Left lung (tissue), 14 donors: ENCODE measurements at places on chromosomes 4 and X. TPM values are rescaled to one million over a fixed set of nuclear protein-coding genes. Genes with fewer than 3 reads are reported as not detected.
A peak's percentile ranks its signal among the peaks of the same experiment; 100 is the strongest.

CXCL1 gene
- 2.1 TPM for polyA plus RNA-seq

UGT2A1 gene
- polyA plus RNA-seq, result 0.13 TPM

MSANTD1 gene
- 0.96 TPM for polyA plus RNA-seq

GSTCD gene
- 14.3 TPM for polyA plus RNA-seq

NXF2 gene
- polyA plus RNA-seq, result 0.18 TPM

GRCh38 chrX:137212078-137212632 lies 178.4 kb upstream of the GPR101 start:
- H3K36me3 ChIP-seq, result no peaks in the 10 kb centered on the region
- no peaks in the 10 kb centered on the region for H3K27me3 ChIP-seq
- H3K4me1 ChIP-seq, result no peaks in the 10 kb centered on the region
- no peak overlapping the region for H3K27ac ChIP-seq

DNA sequence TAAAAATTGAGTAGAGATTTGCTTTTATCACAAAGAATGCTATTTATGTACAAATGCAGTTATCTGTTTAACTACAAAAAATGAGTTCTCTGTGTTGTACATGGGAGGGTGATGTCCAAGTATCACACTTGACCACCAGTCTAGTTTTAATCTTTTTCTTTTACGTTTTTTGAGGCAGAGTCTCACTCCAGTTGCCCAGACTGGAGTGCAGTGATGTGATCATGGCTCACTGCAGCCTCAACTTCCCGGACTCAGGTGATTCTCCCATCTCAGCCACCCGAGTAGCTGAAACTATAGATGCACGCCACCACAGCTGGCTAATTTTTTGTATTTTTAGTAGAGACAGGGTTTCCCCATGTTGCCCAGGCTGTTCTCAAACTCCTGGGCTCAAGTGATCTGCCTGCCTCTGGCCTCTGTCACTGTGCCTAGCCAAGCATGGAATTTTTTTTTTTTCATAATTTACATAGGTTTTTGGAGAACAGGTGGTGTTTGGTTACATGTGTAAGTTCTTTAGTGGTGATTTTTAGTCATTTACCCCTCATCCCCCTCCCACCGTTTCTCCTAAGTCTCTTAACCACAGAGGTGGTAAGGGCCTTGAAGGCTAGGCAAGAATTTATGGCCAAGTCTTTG lies 47.9 kb upstream of the RPA4 start:
- H3K36me3 ChIP-seq, result no peaks in the 10 kb centered on the region
- no peak overlapping the region for H3K27ac ChIP-seq
- DNase-seq, result no peak
- no peak overlapping the region for H3K4me3 ChIP-seq
- no peaks in the 10 kb centered on the region for H3K27me3 ChIP-seq

DNA sequence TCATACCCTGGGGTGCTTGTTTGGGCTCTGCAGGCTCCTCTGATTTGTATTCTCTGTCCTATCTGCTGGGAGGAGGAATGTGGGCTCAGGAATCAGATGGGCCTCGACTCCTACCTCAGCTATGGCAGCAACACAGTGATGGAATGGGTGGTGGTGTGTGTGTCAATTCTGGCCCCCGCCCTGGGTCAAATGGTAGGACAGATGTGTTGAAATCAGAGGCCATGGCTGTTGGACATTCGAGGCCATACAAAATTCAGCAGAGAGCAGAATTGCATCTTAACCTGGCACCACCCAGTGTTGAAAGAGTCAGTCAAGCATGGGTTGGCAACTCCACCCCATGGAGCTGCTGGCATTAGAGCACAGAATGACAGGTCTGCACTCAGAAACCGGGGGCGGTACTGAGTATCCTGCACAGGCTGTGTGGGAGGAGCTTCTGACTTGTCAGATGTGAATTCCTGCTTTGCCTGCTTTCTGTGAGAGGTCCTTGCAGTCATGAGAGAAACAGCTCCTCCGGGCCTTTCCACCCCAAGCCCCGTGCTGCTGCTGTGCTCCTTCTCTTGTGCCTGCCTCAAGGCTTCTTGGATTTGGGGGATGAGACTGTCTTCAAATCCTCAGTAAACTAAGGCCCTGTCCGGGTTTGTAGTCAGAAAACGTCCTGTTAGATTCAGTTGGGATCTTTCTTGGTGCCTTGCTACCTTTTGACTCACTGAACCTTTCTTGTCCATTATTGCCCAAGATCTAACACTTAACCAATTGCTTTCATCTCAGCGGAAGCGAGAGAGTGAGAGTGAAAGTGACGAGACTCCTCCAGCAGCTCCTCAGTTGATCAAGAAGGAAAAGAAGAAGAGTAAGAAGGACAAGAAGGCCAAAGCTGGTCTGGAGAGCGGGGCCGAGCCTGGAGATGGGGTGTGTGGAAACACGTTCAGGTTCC lies 13.0 kb downstream of the DKC1 start:
- DNase-seq, result no peak
- peaks cover 94% of the 10 kb centered on the region for H3K36me3 ChIP-seq
- H3K27ac ChIP-seq, result no peak overlapping the region
- no peaks in the 10 kb centered on the region for H3K27me3 ChIP-seq
- H3K4me3 ChIP-seq, result no peak overlapping the region
- H3K4me1 ChIP-seq, result no peaks in the 10 kb centered on the region

DNA sequence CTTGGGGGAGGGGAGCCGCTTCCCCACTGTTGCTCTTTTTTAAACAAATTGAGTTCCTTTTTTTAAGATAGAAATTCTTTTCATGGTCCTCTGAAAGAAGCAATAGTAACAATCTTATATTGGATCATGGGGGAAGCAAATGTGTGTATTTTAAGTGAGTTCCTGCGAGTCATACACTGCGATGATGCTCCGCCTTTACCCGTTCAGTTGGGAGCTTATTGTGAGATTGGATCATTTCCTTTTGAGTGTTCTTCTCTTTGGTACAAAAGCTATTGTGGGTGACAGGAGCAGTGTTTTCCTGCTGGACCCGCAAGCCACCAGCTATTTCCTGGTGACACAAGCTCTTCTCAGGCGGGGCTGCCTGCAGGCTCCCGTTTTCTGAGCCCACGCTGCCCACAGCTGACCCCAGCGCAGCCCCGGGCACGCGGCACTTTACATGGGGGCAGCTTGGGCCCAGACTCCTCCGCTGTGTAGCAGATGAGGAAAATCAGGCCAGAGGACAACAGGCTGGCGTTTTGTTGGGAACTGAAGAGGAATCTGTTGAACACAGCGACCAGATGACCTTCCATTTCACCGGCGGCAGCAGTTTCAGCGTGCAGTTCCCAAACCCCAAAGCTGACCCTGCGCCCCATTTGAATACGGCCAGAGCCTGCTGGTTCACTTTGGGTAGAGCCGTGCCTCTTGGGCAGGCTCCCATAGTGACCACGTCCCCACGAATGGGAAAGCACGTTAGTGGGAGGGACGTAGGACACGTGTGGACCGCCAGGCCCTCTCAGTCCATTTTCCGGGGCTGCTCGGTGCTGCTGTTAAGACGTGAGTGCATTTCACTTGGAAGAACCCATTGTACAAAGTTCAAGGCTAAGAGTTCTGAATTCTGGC lies 12.2 kb downstream of the TADA2B start:
- H3K4me3 ChIP-seq, result no peak overlapping the region
- peaks cover 73% of the 10 kb centered on the region for H3K36me3 ChIP-seq
- no peak overlapping the region for H3K27ac ChIP-seq

DNA sequence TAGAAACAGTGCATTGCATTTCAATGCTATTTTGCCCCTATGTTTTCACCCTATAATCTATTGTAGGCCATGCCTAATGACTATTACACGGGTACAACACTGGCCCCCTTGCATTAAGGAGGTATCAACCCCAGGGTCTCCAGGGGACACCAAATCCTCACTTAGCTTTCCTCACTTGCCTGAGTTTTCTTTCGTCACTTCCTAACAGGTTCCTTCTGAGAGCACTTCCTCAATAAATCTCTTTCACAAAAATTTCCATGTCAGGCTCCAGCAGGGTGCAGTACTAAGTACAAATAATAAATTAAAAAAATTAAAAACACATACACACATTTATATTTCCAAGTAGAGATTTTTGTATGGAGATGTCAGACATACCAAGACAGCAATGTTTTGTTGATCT lies 165.0 kb downstream of the RBM46 start:
- DNase-seq, result no peak
- no peaks in the 10 kb centered on the region for H3K27me3 ChIP-seq
- no peaks in the 10 kb centered on the region for H3K4me1 ChIP-seq
- no peak overlapping the region for H3K27ac ChIP-seq

- H3K27me3 ChIP-seq, result no peaks in the 10 kb centered on the region
- DNase-seq, result no peak
- H3K4me1 ChIP-seq, result peaks cover 38% of the 10 kb centered on the region
- H3K36me3 ChIP-seq, result peaks cover 25% of the 10 kb centered on the region
- H3K27ac ChIP-seq, result peak overlapping the region; percentile 45
- no peak overlapping the region for H3K4me3 ChIP-seq
These were observed 62.3 kb downstream of the FAM193A start for GRCh38 chr4:2598511-2599303.

- DNase-seq, result no peak
These were observed 480.2 kb upstream of the PRKX start for GRCh38 chrX:4193500-4194155.

DNA sequence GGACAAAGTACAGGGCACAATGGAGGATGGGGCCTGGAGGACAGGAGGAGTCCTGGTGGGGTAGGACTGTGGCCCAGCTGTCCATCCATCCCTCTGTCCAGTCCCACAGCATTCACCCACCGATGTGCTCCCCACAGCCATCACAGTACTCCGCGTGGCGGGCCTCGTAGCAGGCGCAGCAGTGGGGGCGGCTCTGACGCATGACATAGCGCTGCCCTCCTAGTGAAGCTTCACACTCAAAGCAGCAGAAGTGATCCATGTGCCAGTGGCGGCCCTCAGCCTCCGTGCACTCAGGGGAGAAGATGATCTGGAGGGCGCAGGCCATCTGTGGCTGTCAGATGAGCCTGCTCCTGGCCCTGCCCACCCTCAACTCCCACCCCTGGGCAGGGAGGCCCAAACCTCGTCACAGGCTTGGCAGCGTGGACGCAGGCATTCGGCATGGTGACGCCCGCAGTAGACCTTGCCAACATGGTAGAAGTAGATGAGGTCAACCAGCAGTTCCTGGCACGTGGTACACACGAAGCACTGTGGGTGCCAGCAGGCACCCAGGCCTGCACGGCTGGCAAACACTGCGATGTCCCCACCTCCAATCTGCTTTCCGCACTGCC lies 6.3 kb downstream of the PLP2 start:
- H3K27ac ChIP-seq, result no peak overlapping the region
- DNase-seq, result no peak
- peaks cover 24% of the 10 kb centered on the region for H3K4me1 ChIP-seq
- H3K27me3 ChIP-seq, result no peaks in the 10 kb centered on the region
- peaks cover 77% of the 10 kb centered on the region for H3K36me3 ChIP-seq

DNA sequence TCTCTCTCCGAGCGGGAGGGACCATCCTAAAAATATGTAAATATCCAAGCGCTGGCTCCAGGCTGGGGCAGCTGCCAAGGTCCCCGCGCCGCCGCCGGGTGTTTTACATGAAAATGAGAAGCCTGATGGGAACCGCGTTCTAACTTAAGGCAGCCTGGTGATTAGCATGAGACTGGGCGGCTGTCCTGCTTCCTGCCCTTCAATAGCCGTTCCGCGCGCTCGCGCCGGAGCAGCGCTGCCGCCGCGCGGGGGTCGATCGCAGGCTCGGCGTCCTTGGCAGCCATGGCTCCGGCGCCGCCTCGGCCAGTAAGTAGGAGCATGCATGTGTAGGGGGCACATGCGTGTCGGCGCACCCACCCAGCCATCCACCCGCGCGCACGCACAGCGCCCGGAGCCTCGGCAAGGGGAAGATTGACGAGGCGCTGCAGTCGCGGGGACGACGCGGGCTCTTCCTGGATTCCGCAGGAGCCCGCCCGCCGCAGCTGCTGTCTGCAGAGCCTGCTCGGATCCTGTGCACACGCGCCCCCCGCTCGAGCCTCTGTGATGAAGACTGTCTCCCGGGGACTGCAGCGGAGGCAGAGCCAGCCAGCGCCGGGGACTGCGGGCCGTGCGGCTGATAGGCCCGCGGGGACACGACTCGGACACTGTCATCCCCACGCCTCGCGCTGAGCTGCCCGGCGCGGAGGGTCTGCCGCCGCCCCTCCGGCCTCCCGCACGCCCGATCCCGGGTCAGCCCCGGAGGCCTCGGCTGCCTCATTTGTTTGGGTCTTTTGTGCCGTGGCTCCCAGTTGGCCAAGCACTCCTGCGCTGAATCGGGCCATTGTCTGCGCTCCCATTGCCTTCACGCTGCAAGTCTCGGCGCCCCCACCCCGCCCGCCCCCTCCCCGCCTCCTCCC lies 734 bp downstream of the STOX2 start:
- peak overlapping the region; percentile 2 for H3K27ac ChIP-seq
- DNase-seq, result no peak
- H3K4me3 ChIP-seq, result peak overlapping the region; percentile 42
- H3K27me3 ChIP-seq, result peaks cover 40% of the 10 kb centered on the region
- H3K36me3 ChIP-seq, result no peaks in the 10 kb centered on the region
- peaks cover 27% of the 10 kb centered on the region for H3K4me1 ChIP-seq

DNA sequence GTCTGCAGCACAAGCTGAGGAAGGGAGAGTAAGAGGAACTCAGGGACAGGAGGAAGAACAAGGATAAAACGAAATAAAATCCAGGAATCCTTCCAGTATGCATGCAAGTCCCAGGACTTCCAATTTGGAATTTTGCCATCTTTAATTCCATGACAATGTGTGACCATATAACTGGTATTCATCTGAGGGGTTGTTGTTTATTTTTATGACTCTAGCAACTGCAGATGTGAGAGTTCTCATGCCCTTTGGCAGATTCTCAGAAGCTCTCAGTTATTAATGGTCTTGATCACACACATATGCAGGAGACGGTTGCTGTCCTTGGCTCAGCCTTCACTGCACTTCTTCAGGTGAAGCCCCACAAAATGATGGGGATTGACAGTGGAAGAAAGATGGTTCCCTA lies 148.2 kb downstream of the SMIM20 start:
- no peak overlapping the region for H3K4me3 ChIP-seq
- DNase-seq, result no peak
- no peaks in the 10 kb centered on the region for H3K36me3 ChIP-seq
- H3K27ac ChIP-seq, result no peak overlapping the region
- peaks cover 29% of the 10 kb centered on the region for H3K4me1 ChIP-seq

GRCh38 chr4:7646384-7647061 lies 211.8 kb upstream of the PSAPL1 start:
- H3K27me3 ChIP-seq, result peaks cover 12% of the 10 kb centered on the region
- peak overlapping the region; percentile 87 for H3K27ac ChIP-seq
- no peak overlapping the region for H3K4me3 ChIP-seq
- H3K36me3 ChIP-seq, result no peaks in the 10 kb centered on the region
- peaks cover 4% of the 10 kb centered on the region for H3K4me1 ChIP-seq

GRCh38 chrX:132491191-132491590 lies 2.4 kb upstream of the MBNL3 start:
- H3K4me1 ChIP-seq, result peaks cover 22% of the 10 kb centered on the region
- H3K36me3 ChIP-seq, result no peaks in the 10 kb centered on the region
- DNase-seq, result no peak
- H3K27ac ChIP-seq, result no peak overlapping the region
- H3K27me3 ChIP-seq, result peaks cover 4% of the 10 kb centered on the region
